Activated naive CD8-positive, alpha-beta T cell treated with anti-CD3 and anti-CD28 coated beads, Interleukin-2, amount 50 U/mL, for 24 hours (primary cell): ENCODE measurements at places on chromosomes 1 and 21.
A peak's percentile ranks its signal among the peaks of the same experiment; 100 is the strongest.

DNA sequence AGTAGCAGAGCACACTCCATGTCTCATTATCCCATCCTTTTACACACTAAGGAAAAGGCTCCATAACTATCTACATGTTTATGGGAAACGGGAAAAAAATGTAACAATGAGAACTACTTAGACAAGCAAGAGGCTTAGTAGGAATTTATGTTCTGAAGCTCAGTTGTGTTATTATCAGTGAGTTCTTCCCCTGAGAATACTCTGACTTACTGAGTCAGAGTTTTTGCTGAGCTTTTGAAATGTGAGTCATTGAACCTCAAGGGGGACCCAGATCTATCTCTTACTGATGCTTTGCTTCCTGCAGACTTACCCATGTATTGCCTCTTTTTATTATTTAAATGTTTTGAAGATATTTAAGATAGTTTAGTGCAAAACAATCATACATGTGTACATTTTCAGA lies 20.1 kb downstream of the CFHR5 start:
- no peak for DNase-seq

GRCh38 chr1:46805755-46806154 lies 6.9 kb downstream of the CYP4B1 start:
- no peak for DNase-seq

DNA sequence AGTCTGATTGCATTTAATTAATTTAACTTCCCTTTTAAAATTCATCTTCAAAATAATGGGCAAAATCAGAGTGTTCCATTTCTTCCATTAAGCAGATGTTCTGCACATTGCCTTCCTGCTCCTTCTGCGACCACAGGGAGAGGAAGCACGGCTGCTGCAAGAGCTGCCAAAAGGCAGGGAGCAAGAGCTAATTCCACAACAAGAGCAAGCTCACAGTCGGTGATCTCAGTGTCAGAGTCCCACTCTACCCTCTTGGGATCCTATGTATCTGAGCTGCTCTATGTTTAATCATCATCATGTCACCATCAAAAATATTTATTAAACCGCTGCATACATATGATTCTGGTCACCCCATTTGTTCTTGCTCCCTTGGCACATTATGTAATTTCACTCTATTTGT lies 255.3 kb upstream of the CAMK1G start:
- DNase-seq: no peak

GRCh38 chr21:14306126-14306907 lies 76.6 kb downstream of the HSPA13 start:
- DNase-seq: no peak

- DNase-seq: no peak
These were observed 706.7 kb upstream of the ADAMTS5 start for GRCh38 chr21:27673581-27673980.

DNA sequence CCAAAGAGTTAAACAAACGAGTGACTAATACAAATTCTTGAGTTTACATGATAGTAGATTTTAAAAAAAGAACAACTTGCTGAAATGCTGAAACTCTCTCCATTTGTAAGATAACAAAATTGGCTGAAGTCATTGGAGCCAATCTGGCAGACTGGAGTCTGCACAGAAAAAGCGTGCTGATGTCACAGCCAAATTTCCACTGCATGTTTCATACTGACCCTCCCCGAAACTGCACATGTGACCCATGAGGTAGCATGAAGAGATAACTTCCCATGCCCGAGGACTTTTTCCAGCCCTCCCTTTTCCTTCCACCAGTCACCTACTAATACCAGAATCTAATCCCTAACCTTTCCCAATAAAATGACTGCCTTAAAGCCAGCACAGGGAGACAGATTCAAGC lies 1.2 kb upstream of the LELP1 start:
- no peak for DNase-seq

DNA sequence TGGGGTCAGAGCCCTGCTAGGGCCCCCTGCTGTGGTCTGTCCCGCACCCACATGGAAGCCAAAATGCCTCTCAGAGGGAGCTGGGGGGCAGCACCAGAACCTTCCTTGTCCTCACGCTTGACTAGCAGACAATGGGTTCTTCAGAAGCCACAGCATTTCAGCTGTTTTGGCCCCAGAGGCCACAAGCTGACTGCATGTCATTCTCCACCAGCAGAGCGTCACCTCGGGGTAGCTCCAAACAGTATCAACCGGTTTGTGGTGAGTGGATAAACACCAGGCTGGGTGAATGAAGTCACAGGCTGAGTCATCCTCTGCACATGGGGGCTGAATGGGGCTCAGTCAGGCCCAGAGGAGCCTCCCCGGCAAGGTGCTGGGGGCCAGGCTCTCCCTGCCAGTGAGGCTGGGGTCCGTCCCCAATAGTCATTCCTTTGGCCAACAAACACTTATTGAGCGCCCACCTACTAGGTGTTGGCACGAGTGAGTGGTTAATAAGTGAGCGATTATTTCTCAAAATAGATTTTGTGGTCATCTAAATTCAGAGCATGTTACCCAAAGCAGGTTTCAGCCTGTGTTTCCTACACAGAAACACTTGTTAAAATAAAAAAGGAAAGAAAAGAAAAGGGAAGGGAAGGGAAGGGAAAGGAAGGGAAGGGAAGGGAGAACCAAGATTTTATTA lies 9.1 kb downstream of the OLIG1 start:
- DNase-seq: peak; percentile 42

DNA sequence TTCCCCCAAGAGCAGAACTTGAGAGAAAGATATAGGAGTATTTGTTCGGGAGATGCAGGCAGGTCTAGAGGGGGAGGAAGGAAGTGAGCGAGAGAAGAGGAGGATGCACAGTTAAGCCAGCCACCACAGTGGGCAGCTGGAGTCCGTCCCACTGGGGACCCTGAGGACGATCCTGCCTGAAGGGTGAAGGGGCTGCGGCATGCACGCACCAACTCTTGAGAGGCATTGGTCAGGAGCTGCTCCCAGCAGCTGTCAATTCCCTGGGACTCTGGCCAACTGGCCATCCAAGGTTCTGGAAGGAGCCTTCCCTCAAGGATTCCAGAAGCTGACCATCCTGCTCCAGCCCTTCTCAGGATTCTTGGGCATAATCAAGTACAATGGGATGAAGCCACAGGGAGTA lies 246.9 kb downstream of the MATN1 start:
- no peak for DNase-seq

- DNase-seq: no peak
These were observed 241.8 kb upstream of the POGK start for GRCh38 chr1:166597516-166597915.

DNA sequence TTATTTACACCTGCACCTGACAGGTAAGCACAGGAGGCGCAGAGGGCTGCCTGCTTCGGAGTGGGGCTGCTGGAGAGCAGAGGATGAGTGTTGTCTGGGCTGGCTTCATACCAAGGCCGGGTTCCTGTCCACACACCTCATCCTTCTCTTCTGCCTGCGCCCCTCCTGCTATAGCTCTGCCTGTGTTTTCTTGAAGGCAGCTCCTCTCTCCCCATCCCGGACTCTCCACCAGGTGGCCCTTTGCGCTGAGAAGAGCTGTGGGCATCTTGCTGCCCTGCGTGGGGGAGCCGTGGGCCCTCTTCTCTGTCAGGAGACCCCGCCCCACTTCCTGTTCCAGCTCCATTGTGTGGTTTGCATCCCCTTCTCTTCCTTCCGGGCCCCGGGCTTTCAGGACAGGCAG lies 35.0 kb downstream of the ARHGEF10L start:
- no peak for DNase-seq

GRCh38 chr1:203453016-203453415 lies 22.6 kb upstream of the PRELP start:
- DNase-seq: no peak

DNA sequence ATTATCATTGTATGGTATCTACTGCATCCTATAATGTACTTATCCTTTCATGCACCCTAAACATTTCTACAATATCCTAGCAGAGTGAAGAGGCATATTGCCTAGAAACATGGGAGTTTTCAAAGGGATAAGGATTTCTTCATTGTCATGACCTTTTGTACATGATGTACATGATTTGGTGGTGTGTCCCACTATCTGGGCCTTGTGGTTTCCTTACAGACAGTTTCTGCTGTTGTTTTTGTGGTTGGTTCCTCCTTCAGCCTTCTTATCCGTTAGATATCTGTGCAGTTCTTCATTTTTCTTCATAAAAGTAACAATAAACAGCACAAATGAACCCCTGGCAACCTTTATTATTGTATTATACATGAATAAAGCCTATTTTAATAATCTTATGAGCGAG lies 70.4 kb upstream of the BACH1 start:
- DNase-seq: no peak

GRCh38 chr1:157806431-157807149 lies 13.3 kb downstream of the FCRL1 start:
- DNase-seq: peak; percentile 18

DNA sequence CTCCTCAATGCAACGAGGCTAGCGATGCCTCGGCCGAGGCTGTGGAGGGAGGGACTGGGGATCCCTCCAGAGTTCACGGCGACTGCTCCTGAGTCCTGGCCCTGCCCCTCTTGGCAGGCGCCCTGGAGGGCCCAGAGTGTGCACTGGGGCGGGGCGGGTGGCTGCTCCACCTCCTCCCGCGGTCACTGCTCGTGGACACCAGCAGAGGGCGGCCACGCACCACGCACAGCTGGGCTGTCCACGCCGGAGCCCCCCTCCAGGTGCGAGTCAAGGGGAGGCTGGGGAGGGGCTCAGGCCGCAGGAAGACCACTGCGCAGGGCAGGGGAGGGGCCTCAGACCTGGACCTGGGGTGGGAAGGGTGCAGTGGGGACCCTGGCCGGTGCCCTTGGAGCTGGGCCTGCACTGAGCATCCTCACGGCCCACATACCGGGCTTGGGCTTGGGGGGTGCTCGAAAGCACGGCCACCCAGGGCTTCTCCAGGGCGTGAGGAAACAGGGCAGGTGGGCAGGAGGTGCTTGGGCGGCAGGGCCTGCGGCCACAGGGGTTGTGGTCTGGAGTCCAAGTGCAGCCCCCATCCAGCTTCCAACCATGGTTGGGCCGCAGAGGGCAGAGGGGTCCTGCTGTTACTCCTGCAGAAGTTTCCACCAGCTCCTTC lies 20.6 kb upstream of the TTC34 start:
- DNase-seq: peak; percentile 60

- no peak for DNase-seq
These were observed 274.9 kb downstream of the NUF2 start for GRCh38 chr1:163596541-163597258.

GRCh38 chr1:17669866-17670451 lies 85.2 kb upstream of the ACTL8 start:
- no peak for DNase-seq

DNA sequence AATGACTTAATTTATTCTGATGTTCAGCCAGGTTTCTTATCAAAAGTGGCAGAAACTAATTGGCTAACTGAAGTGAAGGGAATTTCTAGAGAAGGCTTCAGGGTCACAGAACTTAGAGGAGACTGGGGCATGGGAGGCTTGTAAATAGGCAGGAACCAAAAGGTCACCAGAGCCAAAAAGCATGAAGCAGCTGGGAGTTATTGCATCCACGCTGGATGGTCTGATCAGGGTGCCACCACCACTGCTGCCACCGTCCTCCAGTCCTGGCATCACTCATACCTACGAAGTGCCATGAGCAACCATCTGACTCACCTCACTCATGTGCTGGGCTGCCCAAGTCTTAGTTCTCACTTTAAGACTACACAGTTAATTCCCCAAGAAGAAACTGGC lies 82.5 kb upstream of the DPH5 start:
- peak; percentile 20 for DNase-seq

DNA sequence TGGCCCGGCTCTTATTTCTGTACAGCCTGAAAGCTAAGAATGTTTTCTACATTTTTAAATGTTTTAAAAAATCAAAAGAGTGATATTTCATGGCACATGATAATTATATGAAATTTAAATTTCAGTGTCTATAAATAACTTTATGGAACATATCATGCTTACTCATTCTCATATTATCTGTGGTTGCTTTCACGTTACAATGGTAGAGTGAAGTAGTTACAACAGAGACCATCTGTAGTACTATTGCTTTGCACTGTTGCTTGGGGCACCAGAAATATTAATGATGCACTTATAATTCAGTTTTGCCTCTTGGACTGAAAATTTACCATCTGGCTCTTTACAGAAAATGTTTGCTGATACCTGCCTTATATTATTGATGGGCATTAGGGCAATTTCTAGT lies 481.6 kb downstream of the PLPP3 start:
- no peak for DNase-seq

DNA sequence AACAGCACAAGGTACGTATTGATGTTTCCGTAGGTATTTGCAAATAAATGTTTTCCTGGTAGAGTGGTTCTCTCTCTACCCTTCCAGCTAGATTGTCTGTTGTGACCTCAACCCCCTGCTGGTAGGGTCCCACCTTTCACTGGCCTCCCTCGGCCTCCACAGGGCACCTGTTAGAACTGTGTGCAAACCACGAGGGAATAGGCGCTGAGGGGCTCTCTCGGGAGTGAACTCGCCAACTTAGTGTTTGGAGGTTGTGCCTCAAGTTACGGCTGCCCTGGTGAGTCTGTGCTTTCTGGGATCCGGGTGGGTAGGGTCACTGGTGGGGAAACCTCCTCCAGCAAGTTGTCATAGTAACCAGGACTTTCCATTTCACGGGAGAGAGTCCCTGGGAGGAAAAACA lies 204.7 kb upstream of the EDN2 start:
- no peak for DNase-seq

DNA sequence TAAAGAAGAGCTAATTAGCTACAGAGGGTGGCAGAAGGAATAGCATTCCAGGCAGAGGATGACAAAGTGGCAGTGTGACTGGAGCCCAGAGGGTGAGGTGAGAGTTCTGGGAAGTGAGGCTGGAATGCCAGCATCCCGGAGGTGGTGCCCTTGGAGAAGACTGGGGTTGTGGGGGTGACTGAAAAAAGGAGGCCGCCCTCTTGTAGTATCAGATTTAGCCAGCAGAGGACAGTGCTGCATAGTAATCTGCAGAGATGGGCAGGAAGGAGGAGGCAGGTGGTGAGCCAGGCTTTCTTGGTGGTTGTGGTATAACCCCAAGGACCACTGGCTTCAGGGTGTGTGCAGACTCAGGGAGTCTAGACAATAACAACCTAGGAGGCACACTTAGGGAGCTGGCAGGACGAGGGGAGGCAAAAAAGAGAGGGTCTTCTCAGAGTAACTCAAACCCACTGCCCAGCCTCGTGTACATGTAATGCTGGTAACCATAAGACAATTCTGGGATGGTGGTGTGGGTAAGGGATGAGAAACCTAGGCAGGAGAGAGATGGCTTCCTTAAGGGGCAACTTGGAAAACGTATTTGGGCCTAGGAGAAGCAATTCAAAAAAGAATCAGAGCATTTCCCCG lies 30.5 kb downstream of the MROH7 start:
- DNase-seq: peak; percentile 76

GRCh38 chr1:229953736-229954326 lies 113.2 kb upstream of the GALNT2 start:
- DNase-seq: no peak
